ENCODE measurements at places on chromosomes 11 and 22. TPM values are rescaled to one million over a fixed set of nuclear protein-coding genes. Genes with fewer than 3 reads are reported as not detected.

The SCN4B gene
- 0.41 TPM for total RNA-seq

The TSSK2 gene
- not detected for total RNA-seq

The KRTAP5-2 gene
- not detected for total RNA-seq

The SPTBN2 gene
- total RNA-seq = 99.9 TPM

- DNase-seq = no peak
Observed at GRCh38 chr11:58057481-58057880, 26.7 kb downstream of the OR6Q1 start.

- DNase-seq = no peak
Observed at GRCh38 chr22:37214731-37215030, 2.4 kb upstream of the SSTR3 start.

The PKP3 gene
- 23.9 TPM for total RNA-seq

GRCh38 chr11:82987997-82988396 is 83.7 kb downstream of the RAB30 start:
- DNase-seq = no peak

The OR4D10 gene
- not detected for total RNA-seq

DNA sequence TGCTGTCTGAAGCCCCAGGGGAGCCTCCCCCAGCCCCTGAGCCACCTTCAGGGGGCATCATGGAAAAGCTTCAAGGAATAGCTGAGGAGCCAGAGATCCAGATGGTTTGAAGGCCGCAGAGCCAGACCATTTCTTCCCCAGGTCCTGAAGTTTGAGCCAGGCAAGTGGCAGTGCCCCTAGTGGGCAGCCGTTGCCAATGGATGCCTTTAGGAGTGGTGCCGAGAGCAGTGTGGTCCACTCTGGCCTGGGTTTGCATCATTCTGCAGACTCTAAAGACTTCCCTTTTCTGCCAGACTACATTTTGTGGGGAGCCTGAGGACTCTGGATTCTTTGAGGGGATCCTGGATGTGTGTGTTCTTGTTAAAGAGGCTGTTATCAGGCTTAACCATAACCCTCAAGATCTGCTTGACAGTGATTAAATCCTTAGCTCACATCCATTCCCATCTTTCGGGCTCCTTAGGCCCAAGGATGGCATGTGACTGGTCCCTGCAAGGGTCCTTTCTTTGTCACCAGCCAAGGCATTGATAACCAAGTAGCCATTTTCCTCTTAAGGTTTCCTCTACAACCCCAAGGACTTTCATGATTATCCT is 13.1 kb downstream of the HINFP start:
- DNase-seq = no peak

- DNase-seq = no peak
Observed at GRCh38 chr22:22815397-22816170, 72.0 kb upstream of the IGLL5 start.

GRCh38 chr11:116062490-116063171 is 558.4 kb upstream of the CADM1 start:
- DNase-seq = no peak

The POTEH gene
- not detected for total RNA-seq

DNA sequence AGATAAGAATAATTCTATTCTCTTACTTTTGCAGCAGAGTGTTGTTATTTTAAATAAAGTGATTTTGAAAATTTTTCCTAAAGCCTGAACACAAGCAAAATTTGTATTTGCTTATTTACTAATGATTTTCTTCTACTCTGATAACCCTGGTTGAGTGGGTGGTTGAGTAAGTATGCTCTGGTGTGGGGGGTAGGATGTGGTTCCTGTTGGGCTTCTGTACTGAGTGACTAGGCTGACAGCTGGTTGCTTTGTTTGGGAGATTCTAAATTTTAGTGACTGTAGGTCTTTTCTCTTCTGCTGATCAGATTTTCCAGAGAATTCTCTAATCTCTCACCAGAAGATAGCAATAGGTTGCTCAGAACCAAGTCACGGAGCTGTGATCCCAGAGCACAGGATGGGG is 61.6 kb downstream of the METTL15 start:
- DNase-seq = no peak

The ACO2 gene
- 110 TPM for total RNA-seq

- DNase-seq = peak; percentile 62
Observed at GRCh38 chr11:117458275-117459122, 130.8 kb downstream of the CEP164 start.

The OR6A2 gene
- not detected for total RNA-seq

- DNase-seq = no peak
Observed at GRCh38 chr11:10669258-10670033, 24.1 kb downstream of the IRAG1 start.

DNA sequence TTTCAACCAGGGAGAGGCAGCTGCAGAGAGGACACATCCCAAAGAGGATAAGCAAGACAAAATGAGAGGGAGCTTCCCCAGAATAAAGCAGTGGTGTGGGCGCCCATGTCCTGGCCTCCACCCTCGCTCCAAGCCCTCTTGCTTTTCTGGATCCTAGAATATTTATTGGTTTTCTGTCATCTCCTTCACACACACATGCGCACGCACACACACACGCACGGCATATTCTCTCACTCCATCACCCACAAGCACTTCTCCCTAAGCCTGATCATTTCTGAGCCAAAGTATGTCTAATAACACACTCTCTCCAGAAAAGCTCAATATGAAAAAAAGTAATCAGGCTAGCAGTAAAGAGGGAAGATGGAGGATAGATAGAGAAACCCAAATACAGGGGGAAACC is 7.6 kb downstream of the IGSF9B start:
- no peak for DNase-seq

The ARVCF gene
- total RNA-seq = 107 TPM

The POU2AF2 gene
- not detected for total RNA-seq

GRCh38 chr11:123892031-123892430 is 6.6 kb upstream of the TMEM225 start:
- no peak for DNase-seq

The DDTL gene
- total RNA-seq = 0.75 TPM

DNA sequence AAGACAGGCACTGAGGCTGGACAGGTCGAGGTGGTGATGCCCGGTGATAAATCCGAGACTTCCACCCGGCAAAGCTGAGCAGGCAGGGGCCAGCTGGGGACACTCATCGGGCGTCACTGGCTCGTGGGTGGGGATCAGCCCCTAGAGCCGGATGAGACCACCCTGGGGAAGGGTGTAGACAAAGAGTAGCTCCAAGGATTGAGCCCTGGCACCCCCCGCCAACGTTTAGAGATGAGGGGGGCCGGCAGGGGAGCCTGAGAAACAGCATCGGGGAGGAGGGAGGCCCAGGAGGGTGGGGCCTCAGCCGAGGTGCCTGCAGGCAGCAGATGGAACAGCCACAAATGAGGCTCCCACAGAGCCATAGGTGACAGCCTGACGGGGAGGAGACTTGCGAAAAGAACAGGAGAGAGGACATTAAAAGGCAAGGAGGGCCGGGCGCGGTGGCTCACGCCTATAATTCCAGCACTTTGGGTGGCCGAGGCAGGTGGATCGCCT is 27.4 kb upstream of the CBX7 start:
- DNase-seq = no peak

The IL17REL gene
- total RNA-seq = not detected

The CBY1 gene
- 23.7 TPM for total RNA-seq

The ZBTB3 gene
- total RNA-seq = 17.3 TPM

- DNase-seq = no peak
Observed at GRCh38 chr11:135075740-135076139, 663.7 kb upstream of the B3GAT1 start.

- DNase-seq = no peak
Observed at GRCh38 chr11:127620671-127621070, 620.1 kb upstream of the KIRREL3 start.

DNA sequence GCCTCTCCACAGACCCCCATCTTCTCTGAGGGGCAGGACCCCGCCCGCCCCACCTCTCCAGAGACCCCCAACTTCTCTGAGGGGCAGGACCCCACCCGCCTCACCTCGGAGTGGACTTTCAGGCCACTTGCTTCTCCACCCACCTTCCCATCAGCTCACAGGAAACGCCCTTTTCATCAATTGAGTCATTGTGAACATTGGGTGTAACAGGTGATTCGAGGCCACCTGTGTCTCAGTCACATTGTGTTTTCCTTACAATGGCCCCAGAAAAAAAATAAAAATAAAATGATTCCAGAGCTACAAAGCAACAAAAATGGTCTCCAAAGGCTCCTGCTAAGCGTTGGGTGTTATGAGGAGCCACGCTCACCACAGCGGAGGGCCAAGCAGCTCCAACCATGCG is 36.0 kb downstream of the BRD1 start:
- no peak for DNase-seq

Measured in kidney epithelial cell (primary cell).